Breast epithelium (tissue), 4 donors: ENCODE measurements at places on chromosomes 6 and 20. TPM values are rescaled to one million over a fixed set of nuclear protein-coding genes. Genes with fewer than 3 reads are reported as not detected.

DNA sequence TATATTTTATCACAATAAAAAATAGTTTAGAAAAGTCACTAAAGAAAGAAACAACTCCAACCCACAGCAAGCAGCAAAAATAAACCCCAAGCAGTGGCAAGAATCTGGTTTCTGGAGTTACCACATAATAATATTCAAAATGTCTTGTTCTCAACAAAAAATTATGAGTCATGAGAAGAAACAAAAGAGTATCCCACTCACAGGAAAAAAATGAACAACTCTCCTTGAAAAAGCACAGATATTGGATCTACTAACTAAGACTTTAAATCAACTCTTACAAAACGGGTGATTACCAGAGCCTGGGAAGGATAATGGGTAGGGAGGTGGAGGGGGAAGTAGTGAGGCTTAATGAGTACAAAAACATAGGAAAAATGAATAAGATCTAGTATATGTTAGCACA, 425.6 kb downstream of the PLCB1 start:
- DNase-seq, result no peak

DNA sequence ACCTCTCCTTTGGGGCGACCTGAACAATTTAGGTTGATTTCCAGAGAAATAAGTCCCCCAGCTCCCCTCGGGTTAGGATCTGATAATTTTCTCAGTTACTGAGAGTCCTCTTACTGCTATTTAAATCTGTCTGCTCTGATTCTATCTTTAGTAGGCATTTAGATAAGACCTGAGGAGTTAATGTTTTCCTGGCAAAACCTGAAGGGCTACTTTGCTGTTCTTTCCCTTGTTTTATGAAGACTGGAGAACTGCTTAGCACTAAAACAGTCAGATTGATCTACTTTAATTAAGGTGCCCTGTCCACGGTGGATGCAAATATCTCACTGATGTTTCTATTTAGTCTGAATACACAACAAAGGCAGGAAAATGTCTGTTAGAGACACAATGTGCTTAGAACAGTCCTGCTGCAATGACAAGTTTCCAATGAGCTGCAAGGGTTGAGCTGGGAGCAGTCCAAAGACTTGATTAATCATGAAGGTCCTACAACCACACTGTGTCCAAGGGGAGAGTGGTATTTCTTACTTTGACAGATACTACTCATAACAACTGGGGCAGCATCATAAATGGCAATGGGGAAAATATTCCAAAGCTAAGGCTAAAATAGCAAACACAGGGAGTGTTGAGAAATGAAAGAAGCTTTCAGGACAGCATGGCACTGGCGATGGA, 15.7 kb downstream of the ADTRP start:
- DNase-seq, result no peak

DNA sequence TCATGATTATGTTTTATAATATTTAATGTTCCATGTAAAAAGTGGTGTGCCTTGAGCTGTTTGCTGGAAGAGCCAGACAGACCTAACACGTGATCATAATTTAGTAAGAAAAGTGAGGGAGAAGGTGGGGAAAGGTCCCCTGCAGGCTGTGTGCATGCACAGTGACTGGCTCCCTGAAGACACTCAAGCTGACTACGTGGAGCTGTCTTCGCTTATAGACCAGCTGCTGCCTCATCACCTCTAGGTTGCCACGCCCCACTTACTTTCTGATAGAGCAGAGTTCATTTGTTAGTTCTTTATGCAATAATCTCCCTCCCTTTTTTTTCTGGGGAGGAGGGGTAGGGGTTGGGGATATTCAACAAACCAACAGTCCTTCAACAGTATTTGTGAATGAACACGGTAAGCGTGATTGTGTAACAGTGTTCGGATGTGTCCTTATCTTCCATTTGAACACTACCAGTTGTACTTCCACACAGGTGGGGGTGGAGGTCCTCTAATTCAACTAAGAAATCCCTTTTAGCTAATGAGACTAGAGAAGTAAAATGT, 157.3 kb downstream of the BACH2 start:
- no peak for DNase-seq

GRCh38 chr6:53023323-53023722, 28.2 kb upstream of the GSTA4 start:
- DNase-seq, result no peak

DNA sequence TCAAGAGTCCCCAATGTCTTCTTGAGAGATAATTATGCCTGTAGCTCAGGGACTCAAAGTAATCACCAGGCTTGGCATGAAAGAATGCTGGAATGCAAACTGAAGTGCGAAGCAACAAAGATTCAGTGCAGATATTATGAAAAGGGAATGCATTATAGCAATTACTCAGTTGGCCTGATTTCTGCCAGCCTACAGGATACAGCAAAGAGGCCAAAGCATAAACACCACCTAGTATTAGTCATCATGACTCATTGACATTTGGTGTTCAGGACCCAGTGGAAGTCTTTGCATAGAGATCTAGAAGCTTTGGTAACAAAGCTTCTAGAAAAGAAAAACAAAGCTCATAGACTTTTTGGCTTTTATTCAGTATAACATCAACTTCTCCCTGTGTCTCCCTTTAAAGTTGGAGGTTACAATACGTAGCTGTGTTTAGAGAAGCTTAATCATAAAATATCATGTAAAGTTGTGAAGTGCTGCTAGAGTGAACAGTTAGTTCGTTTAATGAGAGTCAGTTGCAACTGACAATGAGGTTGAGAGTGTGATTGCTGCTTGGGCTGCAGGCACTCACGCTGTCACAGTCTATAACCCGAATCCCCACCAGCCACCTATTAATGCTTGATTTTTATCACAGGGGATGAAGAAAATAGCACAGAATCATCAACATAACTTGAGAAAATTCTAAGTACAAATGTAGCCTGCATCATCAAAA, 932.7 kb downstream of the TFAP2A start:
- DNase-seq, result no peak

DNA sequence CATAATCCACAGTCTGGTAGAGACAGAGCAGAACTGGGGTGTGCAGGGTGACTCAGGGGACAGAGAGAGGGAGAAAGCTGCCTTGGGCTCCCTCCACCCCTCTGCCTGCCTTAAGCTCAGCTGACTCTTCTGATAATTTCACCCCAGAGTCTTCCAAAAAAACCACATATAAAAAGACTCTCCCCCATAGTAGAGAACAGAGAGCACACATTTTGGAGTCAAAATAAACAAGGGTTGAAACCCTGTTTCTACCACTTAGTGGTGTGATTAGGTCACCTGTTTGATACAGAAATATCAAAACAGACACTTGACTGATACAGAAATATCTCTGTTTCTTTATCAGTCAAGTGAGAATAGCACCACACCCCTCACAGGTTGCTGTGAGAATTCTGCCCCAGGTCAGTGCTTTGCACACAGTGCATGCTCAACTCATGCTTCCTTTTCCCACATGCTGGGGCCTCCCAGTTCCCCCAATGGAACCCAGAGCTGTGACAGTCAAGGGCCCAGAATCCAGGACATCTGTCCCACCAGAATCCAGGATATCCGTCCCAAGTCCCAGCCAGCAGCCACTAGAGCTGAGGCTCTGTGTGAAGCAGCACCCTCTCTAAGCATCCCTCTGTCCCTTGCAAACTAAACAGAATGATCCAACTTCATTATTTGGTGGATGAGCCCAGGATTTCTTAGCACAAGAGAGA, 1.2 kb downstream of the TREML2 start:
- no peak for DNase-seq

DNA sequence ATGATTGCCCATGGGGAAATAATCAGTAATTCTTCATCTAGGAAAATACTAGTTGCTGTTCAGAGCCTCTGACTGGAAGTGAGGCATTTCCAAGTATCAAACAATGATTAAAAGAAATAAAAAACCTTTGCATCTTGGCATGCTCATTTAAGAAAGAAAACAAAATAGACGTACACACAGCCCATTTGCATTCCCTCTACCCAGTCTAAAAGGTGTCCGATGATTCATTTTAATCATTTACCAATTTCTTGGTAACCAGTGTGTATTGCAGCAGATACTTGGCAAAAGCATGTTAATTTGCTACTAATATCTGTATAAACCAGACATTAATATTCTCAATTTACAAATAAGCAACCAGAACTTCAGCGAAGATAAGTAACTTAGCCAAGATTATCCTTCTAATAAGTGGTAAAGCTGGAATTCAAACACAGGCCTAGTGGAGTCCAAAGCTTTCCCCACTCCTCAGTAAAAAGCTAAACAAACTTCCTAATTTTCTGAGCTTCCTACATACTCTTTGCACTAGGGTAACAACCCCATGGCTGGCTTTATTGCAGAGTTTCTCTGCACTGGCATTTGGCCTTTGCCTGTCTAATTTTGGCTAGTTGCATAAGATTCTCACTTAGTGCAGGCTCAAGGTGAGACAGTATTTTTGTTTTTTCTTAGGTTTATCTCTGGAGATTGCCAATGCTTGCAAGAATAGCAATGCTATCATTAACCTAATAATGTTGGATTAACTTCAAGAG, 338.1 kb downstream of the PRKN start:
- no peak for DNase-seq

- no peak for DNase-seq
Observed at GRCh38 chr6:165649166-165650137, 13.6 kb downstream of the PDE10A start.

- DNase-seq, result no peak
Observed at GRCh38 chr20:3141757-3142156, 17.9 kb downstream of the FASTKD5 start.

DNA sequence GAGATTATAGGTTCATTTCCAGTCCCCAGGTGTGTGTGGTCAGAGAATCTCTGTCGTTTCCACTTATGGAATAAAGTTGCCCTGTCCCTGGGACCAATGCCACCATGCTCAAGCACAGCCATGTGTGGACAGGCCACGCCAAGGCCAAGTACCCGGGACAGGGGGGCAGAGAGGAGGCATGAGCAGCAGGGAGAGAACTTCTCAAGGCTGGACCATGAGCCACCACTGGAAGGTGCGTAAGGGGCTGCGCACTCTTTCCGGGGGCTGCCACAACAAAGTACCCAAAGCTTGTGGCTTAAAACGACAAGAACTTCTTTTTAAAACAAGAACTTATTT, 209.2 kb upstream of the KCNQ5 start:
- no peak for DNase-seq

DNA sequence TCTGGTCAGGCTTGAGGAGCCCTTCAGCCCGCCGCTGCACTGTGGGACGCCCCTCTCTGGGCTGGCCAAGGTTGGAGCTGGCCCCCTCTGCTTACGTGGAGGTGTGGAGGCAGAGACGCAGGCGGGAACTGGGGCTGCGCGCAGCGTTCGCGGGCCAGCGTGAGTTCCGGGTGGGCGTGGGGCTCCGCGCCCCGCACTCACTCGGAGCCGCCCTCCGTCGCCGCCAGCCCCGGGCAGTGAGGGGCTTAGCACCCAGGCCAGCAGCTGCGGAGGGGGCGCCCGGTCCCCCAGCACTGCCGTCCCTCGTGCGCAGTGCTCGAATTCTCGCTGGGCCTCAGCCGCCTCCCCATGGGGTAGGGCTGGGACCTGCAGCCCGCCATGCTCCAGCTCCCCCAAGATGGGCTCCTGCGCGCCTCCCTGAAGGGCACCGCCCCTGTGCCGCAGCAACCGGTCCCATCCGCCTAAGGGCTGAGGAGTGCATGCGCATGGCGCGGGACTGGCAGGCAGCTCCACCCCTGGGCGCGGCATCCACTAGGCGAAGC, 695.9 kb downstream of the EPHA7 start:
- no peak for DNase-seq

- no peak for DNase-seq
Observed at GRCh38 chr20:50229156-50229607, 38.6 kb downstream of the CEBPB start.

- DNase-seq, result no peak
Observed at GRCh38 chr6:168493976-168494375, 53.0 kb downstream of the SMOC2 start.

- no peak for DNase-seq
Observed at GRCh38 chr6:131565056-131565455, 8.0 kb upstream of the ARG1 start.

DNA sequence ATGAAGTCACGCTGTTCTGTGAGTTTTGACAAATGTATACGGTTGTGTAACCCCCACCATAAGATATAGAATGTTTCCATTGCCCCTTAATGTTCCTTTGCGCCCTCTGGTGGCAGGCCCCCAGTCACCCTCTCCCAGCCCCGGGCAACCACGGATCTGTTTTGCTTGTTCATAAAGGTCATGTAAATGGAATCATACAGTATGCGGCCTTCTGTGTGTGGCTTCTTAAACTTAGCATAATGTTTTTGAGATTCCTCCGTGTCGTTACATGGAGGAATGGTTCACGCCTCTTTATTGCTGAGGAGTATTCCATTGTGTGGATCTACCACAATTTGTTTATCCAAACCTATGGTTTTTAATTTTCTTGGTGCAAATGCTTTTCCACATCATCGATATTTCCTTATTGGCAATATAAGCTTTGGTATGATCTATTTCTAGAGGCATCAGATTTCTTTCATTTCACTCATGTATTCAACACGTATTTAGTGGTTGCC, 28.4 kb downstream of the LYRM2 start:
- DNase-seq, result peak; percentile 61

DNA sequence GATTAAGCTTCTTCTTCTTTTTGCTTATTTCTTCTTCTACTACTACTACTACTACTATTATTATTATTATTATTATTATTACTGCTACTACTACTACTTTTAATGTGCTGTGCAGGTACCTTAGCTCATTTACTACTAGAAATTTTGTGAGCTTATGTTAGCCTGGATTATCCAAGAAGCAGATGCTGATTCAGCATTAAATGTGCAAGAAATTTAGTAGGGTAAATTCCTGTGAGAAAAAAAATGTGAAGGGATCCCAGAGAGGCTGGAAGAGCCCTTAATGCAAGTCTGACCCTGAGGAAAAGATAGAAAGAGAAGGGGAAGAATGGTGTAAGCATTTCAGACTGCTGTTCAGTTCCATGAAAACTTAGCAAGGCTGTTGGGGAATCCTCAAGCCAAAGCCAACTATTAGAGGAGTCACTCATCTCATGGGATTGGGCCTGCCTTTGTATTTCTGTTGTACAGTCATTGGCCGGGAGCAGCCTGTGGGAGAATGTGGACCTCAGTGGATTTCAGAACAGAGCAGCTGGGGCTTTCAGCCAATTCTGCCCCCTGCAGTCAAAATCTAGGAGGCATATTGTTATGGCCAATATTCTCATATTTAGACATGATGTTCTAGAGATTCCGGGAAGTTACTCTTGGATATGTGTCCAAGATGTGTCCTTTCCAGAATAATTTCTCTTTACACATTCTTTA, 37.2 kb upstream of the TSPYL1 start:
- no peak for DNase-seq

DNA sequence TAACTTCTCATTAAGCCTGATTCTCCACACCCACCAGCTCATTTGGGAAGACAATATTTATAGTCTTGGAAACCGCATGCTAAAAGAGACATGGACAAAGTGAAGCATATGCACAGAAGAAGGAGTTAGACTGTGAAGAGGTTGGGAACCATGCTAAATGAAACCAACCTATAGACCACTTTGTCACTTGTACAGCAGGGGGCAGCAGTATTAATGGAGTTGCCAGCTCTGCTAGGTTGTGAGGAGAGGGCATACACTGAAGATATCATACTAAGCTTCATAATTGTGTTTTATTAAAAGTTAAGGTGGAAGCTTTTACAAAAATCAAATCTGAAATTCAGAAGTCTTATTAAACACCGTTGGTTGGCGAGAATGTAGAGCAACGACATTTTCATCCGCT, 38.3 kb upstream of the HMGCLL1 start:
- DNase-seq, result no peak

The SPTLC3 gene
- 7.7 TPM for total RNA-seq

The TTLL9 gene
- total RNA-seq, result 0.16 TPM

The PTCRA gene
- total RNA-seq, result not detected

The TRAPPC3L gene
- not detected for total RNA-seq

The SLC24A3 gene
- 4.9 TPM for total RNA-seq

The CHRNA4 gene
- total RNA-seq, result not detected

The FRK gene
- total RNA-seq, result 0.64 TPM

The SLC4A11 gene
- 4.9 TPM for total RNA-seq
